Activated naive CD8-positive, alpha-beta T cell treated with anti-CD3 and anti-CD28 coated beads for 36 hours (primary cell): ENCODE measurements at places on chromosomes 12 and 14.

DNA sequence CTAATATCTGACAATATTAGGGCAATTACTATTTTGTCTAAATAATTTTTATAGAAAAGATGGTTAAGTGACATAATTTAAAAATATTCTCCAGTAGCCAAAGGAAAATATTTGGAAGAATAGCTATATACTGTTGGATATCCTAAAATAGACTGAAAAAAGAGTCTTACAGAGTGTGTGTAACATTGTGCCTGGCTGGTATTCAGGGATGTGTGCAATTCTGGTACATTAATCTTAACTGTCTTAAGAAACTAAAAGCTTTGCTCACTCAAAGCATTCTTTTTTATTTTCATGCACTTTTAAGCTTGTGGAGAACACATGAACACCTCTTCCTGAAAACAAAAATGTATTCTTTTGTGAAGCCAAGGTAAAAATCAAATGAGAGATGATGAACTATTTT lies 10.1 kb upstream of the NR2C1 start:
- DNase-seq = no peak

- no peak for DNase-seq
Observed at GRCh38 chr14:22678221-22678620, 34.1 kb upstream of the OR6J1 start.

GRCh38 chr14:99199846-99200653 lies 71.9 kb downstream of the BCL11B start:
- no peak for DNase-seq

- DNase-seq = no peak
Observed at GRCh38 chr12:82476511-82476910, 118.2 kb downstream of the METTL25 start.

- DNase-seq = no peak
Observed at GRCh38 chr14:93895023-93895604, 32.0 kb upstream of the FAM181A start.

- DNase-seq = no peak
Observed at GRCh38 chr14:104563191-104563741, 16.3 kb upstream of the C14orf180 start.

DNA sequence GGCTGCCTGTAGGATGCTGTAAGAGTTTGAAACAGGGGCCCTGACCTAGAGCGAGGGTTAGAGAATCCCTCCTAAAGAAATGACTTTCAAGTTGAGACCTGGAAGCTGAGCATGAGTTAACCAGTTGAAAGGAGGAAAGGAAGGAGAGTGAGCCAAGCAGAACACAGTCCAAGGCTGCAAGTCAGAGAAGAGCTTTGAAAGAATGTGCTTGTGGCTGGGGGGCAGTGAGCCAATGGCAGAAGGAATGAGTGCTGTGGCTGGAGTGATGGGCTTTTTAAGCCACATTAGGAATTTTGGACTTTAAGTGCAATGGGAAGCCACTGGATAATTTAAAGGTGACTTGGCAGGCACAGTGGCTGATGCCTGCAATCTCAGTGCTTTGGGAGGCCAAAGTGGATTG lies 18.1 kb downstream of the CDKN1B start:
- DNase-seq = no peak
